ENCODE measurements at places on chromosomes 1 and 21.

DNA sequence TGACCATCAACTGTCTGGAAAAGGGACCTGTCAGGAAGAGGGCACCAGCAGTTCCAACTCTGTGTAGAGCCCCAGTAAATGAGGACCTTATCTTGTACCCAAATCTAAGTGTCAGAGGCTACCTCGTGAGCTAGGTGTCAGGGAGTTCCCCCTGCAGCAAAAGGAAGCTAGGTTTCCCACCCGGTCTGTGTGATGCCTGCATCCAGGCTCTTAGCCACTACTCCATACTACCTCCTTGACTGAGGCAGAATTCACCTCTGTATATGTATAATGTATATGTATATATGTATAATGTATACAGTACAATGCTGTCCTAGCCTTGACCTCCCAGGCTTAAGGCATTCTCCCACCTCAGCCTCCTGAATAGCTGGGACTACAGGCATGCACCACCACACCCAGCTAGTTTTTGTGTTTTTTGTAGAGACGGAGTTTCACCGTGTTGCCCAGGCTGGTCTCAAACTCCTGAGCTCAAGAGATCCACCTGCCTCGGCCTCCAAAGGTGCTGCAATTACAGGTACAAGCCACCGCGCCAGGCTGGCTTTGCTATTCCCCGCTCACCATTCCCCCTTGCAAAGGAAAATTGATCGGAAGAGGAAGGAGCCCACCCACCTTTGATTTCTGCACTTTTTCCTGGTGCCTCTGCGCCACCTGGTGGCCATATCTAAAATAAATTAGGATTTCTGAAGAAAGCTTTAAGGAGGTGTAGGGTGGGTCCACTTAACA is 15.7 kb upstream of the LUZP1 start:
- DNase-seq = peak; percentile 41

DNA sequence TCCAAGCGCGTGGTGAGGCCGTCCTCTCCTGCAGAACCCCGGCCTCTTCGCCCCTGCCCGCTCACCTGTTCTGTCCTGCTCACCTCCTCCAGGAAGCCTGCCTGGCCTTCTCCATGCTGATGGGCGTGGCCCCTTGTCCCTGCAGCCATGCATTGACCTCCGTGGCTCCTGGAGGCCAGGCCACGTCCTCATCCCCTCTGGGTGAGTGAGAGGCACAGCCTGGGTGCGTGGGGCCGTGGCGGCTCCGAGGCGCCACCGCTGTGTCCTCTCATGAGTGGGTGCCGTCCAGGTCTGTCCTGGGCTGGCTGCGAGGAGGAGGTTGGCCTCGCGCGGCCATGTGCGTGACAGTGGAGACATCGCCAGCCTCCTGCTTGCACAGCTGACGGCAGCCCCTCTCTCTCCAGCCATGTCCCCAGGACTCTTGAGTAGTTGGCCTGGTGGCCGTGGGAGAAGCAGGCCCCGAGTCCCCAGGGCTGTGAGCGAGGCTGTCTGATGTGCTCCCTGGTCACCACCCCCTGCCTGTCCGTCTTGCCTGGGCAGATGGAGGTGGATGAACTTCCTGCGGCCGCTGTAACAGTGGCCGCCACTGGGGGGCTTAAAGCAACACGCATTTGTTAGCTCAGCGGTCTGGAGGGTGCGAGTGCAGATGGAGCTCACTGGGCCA is 58.1 kb downstream of the PRKCZ start:
- DNase-seq = peak; percentile 49

- no peak for DNase-seq
Observed at GRCh38 chr1:7973086-7973485, 11.6 kb downstream of the PARK7 start.

- DNase-seq = no peak
Observed at GRCh38 chr1:153348511-153349362, at the start of gene PGLYRP4. Gene PGLYRP4 (minus strand): TSS chr1:153348841. CDS start chr1:153347932, 909 bp downstream.

DNA sequence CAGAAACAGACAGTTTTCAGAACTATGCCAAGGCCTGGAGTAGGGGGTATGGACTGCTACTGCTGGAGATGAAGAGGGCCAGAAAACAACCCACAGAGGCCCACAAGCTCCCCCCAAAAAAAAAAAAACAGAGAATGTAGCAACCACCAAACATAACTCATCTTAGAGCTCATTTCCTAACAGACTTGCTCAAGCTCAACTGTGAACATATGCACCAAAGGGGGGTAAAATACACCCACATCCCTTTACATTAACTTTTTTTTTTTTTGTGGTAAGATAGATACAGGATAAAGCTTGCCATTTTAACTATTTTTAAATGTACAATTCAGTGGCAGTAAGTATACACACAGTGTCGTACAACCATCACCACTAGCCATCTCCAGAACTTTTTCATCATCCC is 36.0 kb downstream of the SEC16B start:
- DNase-seq = no peak

- no peak for DNase-seq
Observed at GRCh38 chr21:29311802-29312201, 13.1 kb downstream of the BACH1 start.

DNA sequence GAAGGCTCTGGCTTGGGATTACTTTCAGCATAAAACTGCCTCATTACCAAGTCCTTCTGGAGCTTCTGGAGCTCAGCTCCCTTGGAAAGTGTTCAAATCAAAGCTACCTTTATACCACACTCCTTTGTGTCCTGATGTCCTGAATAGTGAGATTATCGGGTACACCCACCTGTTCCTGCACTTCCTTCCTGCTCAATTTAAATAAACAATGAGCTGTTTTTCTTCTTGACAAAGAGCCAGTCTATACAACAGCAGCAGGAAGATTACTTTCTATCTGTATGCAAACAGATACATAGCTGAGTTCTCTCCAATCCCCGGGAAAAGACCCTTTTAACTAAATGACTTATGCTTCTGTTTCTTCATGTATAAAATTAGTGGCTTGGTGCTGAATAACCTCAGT is 258.0 kb upstream of the FMN2 start:
- DNase-seq = no peak

- DNase-seq = no peak
Observed at GRCh38 chr21:36096398-36097290, 26.8 kb downstream of the CBR1 start.

GRCh38 chr1:11501491-11501897 is 22.5 kb downstream of the DISP3 start:
- DNase-seq = no peak

DNA sequence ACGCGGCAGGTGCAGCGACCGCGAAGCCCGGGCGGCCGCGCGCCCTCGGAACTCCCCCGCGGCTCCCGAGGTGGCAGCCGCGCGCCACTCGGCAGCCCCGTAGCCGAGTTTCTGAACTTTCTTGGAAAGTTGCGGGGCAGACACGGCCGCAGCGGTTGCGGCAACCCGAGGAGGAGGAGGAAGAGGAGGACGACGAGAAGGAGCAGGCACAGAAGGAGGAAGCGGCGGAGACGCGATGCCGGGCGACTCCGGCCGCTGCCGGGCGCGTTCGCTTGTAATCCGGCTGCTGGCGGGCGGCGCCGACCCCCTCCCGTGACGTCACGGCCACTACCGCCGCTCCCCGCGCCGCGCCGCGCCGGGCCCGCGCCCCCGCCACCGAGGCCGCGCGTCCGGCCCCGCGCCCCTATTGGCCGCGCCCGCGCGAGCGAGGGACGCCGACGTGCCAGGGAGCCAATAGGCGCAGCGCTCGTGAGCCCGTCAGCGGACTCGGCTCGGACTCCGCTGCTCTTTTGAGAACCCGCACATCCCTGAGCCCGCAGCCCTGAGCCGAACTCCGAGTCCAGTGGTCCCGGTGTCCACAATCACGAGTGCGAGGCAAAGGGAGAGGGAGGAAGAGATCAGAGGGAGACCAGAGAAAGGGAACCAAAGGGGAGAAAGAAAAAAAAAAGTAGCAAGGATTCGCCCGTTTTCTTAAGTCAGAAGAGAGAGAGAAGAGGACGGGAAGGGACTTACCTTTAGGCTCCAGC is 736 bp upstream of the BARHL2 start:
- peak; percentile 5 for DNase-seq

DNA sequence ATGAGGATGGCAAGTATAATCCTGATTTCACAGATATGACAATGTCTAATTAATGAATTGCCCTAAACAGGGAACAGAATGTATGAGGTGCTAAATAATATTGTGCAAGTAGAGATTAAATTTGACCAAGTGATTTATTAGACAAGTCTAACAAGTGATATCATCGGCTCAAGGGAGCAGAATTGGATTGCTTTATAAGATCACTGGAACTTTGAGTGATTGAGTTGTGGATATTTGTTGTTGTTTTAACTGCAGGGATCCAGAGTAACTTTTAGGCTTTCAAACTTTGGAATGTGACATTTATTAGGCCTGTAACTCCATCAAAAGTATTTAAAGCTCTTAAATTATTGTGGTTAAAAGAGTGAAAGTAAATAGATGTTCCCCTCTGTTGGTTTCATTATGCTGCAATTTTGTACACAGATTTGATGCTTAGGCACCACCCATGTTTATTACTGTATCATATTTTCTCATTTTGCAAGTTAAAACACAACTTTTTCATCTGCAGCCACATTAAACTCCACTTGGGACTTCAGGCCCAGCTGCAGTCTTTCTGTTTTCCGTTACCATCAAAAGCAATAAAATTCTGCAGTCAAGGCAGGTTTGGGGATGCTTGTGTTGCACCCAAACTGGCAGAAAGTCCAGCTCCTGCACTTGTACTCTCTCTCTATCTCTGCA is 206.6 kb downstream of the HLX start:
- no peak for DNase-seq

DNA sequence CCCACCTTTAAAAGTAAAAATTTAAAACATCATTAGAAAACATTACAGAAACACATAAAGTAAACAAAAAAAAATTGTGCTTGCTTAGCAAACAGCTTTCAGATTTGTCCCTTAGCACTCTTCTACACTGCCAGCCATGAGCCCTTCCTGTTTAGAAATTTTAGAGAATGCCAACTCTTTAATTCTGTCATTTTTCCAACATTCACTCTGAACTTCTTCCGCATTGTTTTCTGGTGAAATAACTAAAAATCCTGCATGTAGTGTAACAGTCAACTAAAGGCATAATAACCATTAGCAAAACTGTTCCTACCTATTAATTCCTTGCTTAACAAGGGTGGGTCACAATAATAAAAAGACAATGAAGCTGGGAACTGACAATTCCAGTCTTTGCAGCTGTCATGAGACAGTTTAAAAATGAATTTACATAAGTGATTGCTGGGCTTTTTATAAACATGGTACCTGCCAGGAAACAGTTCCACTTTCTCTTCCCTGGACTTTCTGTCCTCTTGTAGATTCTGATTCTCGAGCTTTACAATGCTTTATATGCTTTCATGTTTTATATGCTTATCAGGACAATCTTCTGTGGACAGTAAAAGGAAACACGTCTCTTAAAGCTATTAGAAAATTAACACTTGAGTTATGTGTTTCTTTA is 19.0 kb downstream of the GNG12 start:
- no peak for DNase-seq

DNA sequence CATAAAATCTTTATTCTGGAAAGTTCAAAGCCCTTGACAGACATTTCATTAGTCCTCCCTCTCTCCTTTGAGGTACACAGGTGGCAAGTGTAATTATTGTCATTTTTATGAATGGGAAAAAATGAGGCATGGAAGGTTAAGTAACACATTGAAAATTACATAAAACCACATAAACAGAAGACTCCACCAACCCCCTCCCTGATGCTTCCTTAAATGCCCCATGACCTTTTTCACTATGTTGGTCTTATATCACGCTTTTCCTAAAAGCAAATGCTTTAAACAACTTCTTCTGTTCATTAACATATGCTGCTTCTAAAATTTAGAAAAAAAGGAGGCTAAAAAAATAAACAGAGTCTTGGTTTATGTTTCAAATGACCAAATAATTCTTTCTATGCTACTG is 648.4 kb downstream of the PTPRC start:
- DNase-seq = no peak

DNA sequence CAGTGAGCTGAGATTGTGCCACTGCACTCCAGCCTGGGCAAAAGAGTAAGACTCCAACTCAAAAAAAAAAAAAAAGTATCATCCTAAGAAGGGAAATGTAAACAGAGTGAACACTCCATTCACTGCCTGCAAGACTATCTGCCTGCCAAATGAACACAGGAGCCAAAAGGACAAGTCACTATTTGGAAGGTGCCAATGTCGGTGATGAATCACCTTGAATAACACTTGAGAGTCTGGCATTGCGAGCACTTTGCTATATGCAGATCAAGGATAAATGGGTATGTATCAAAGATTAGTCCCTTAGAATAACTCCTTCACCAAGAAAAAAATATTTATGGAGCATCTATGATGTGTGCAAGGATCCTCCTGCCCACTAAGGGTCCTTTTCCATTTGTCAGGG is 6.6 kb downstream of the UBR4 start:
- DNase-seq = peak; percentile 85

- no peak for DNase-seq
Observed at GRCh38 chr1:45925728-45926287, 122.4 kb downstream of the MAST2 start.

DNA sequence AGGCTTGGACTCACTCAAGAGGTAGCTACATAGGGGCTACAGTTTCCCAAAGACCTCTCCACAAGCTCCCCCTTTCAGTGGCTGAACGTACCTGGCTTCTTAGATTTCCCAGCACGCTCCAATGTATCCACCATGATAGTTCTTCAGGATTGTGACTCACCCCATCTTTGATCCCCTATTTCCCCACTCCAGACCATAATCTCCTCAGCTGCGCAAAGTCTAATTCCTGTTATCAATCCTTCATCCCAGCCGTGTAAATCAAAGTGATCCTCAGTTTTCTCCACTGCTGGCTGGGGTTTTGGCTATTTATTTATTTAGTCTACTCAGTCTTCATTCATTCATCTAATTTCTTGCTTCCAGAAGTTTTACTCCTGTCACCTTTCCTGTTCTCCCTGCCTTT is 13.1 kb upstream of the CTPS1 start:
- DNase-seq = no peak

GRCh38 chr1:178593515-178593914 is 80.6 kb downstream of the TEX35 start:
- no peak for DNase-seq

DNA sequence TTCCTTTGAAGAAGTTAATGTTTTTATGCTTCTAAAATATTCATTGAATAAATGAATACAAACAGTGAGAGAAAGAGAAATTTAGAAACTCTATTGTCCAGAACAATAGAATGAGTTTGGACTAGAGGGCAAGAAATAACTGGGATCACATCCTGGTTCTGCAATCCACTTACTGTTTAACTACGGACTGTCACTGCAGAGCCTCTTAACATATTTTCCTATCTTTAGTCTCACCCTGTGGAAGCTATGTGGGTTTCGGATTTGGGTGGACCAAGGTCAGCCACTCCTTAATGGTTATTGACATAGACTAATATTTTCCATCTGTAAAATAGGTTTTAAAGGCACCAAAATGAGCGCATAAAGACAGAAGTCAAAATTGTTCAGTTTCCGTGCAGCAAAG is 116.6 kb downstream of the UBE2U start:
- DNase-seq = no peak

GRCh38 chr1:226381226-226381998 is 26.5 kb downstream of the PARP1 start:
- no peak for DNase-seq

DNA sequence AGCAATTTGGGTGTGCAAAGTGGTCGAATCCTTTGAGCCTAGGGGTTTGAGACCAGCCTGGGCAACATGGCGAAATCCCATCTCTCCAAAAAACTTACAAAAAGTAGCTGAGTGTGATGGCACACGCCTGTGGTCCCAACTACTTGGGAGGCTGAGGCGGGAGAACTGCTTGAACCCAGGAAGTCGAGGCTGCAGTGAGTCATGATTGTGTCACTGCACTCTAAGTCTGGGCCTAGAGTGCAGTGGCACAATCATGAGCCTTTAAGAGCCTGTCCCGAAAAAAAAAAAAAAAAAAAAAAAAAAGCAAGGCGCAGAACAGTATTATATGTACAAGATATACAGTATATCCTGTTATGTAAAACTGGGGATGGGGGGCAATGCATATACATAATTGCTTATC is 25.1 kb upstream of the HTR1D start:
- no peak for DNase-seq
